Stimulated activated CD4-positive, alpha-beta T cell treated with anti-CD3 and anti-CD28 coated beads, Interleukin-15, amount 100 ng/mL, for 24 hours (primary cell): ENCODE measurements at places on chromosomes 2 and 18.

DNA sequence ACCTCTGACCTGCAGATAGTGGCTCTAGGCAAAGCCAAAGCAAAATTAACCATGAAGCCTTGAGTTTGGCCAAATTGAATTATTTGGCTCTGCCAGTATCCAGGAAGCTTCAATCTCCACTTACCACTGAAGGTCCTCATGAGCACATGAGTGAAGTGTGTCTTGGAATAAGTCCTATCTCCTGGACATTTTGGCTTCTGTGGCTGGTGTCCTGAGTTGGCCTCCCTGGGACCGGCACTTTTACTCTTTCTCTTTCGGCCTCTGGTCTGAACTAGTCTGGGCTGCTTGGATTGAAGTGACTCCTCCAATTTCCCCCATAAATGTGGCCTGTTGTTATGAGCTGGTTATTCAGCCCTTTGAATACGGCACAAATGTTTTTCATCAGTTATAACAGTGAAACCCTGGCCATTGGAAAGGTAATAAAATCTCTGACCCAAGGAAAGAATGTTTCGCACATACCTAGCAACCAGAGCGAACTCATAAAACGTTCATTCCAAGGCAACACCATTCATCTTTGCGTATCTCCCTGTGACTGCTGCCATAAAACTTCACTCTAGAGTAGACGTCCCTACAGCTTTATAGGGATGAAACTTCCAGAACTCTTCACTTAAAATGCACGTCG, 216.4 kb downstream of the LPIN1 start:
- DNase-seq, result no peak

GRCh38 chr2:229434187-229434586, 163.1 kb upstream of the PID1 start:
- no peak for DNase-seq

GRCh38 chr2:96403481-96403880, 67.9 kb downstream of the NCAPH start:
- DNase-seq, result no peak

DNA sequence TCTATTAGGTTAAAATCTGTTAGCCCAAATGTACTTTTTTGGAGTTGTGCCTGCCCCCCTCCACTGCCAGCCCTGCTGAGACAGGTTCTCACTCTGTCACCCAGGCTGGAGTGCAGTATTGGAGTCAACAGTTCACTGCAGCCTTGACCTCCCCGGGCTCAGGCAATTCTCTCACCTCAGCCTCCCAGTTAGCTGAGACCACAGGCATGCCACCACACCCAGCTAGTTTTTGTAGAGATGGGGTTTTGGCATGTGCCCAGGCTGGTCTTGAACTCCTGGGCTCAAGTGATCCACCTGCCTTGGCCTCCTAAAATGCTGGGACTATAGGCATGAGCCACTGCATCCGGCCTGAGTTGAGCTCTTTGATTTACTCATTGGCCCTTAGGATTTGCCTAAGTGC, 110.7 kb downstream of the ICA1L start:
- DNase-seq, result no peak

- DNase-seq, result no peak
These were observed 3.4 kb downstream of the ASAP2 start for GRCh38 chr2:9210030-9210429.
